Stromal cell of bone marrow (primary cell): ENCODE measurements at places on chromosomes 12 and 14.
A peak's percentile ranks its signal among the peaks of the same experiment; 100 is the strongest.

- peak; percentile 66 for DNase-seq
Observed at GRCh38 chr12:79897617-79898016, 37.3 kb downstream of the PPP1R12A start.

DNA sequence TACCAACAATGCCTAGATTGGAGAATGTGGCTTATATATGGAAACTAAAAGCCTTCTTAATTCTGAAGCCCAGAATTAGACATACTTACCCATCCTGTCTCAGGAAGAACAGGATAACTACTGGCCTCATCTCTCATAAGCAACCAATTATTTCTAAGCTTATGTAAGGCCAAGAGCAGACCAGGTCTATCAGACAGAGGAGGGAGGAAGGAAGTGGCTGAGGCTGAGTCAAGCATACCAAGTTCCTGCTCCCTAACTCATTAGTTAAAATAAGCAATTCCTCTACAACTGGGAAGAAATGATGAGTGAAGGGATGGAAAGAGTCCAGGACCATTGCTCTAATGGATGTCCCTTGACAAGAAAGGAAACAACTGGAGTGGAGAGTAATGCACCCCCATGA is 27.0 kb upstream of the INSM2 start:
- DNase-seq = no peak

DNA sequence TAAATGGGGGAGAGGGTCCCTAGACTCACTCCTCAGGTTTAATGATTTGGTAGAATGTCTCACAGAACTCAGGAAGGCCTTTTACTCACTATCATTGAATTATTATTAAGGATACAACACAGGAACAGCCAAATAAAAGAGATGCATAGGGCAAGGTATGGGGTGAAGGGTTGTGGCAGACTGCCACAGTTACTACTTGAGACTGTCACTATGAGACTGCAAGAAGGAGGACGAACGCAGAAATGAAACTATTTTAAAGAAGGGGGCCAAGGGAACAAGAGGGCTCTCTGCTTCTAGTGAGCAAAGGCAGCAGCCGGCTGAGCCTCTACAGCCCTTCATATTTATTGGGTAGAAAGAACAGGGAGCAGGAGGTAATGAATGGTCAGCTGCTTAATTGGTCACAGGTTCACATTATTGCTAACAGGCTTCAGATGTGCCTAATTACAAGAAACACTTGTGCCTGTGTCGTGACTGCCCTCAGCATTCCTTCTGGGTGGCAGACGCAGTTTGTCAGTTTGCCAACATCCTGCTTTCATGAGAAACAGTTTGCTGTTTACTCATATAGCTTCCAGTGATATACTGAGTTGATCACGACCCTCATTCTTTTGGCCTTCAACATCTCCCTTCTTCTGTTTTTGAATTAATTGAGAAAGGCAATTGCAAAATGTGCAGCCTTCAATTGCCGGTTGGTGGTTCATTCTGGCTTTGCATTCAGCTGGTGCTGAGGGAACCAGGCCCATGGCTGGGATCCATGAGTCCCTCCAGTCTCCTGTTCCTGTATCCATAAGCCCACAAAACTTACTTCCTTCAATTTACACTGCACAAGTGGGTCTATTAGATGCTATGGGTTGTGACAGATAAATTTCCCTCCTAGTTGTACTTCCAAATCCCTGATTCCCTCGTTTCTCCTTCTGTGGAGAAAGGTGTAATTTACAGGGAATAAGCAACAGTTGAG is 82.8 kb upstream of the PLEKHG7 start:
- DNase-seq = no peak

GRCh38 chr14:99430491-99430890 is 50.2 kb downstream of the SETD3 start:
- DNase-seq = no peak

DNA sequence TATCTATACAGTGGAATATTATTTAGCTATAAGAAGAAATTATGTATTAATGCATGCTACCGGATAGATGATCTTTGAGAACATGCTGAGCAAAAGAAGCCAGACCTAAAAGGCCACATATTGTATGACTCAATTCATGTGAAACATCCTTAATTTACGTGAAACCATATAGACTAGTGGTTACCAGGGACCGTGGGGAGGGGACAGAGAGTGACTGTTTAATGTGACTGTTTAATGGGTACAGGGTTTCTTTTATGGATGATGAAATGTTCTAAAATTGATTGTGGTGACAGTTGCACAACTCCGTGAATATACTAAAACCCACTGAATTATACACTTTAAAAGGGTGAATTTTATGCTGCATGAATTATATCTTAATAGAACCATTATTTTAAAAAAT is 8.5 kb upstream of the BCL7A start:
- DNase-seq = no peak

- DNase-seq = no peak
Observed at GRCh38 chr14:63899953-63900352, 47.1 kb downstream of the SYNE2 start.

DNA sequence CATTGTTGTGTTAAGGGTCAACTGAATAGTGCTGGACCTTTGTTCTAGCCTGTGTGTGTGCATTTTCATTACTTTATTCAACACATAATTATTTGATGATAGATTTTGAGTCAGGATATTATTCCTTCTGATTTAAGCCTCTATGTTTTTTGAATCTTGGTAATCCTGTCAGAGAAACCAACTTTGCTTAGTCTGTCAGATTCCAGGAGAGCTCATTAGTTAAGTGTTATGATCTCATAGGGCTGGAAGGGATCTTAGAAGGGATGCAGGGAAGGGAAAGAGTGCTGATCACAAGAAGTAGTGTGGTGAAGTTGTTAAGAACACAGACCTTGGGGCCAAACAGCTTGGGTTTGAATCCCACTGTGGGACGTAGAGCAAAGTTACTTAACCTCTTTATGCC is 52.9 kb downstream of the SCN8A start:
- no peak for DNase-seq
